ENCODE measurements at places on chromosomes 11 and 22. TPM values are rescaled to one million over a fixed set of nuclear protein-coding genes. Genes with fewer than 3 reads are reported as not detected.

PYGM gene
- 246 TPM for total RNA-seq

CDC42EP2 gene
- 1.1 TPM for total RNA-seq

OPCML gene
- total RNA-seq = 0.51 TPM

ART1 gene
- 0.60 TPM for total RNA-seq

DDI1 gene
- not detected for total RNA-seq

TRIM51 gene
- total RNA-seq = not detected

TSPAN4 gene
- total RNA-seq = 140 TPM

GLYATL1 gene
- 1.3 TPM for total RNA-seq

BTBD18 gene
- not detected for total RNA-seq

TRIM49 gene
- not detected for total RNA-seq

OOSP4A gene
- not detected for total RNA-seq

CNGA4 gene
- 0.32 TPM for total RNA-seq

ACR gene
- total RNA-seq = 0.07 TPM

CAT gene
- total RNA-seq = 29.3 TPM

IL17REL gene
- not detected for total RNA-seq

ANGPTL5 gene
- not detected for total RNA-seq

LMNTD2 gene
- total RNA-seq = 21.1 TPM

- DNase-seq = peak; percentile 76
- no peaks in the 10 kb centered on the region for H3K36me3 ChIP-seq
- H3K4me1 ChIP-seq = no peaks in the 10 kb centered on the region
- H3K27me3 ChIP-seq = no peaks in the 10 kb centered on the region
- no peak overlapping the region for H3K4me3 ChIP-seq
Measured at GRCh38 chr11:7892840-7893254, 38.2 kb downstream of the OR10A6 start.

DNA sequence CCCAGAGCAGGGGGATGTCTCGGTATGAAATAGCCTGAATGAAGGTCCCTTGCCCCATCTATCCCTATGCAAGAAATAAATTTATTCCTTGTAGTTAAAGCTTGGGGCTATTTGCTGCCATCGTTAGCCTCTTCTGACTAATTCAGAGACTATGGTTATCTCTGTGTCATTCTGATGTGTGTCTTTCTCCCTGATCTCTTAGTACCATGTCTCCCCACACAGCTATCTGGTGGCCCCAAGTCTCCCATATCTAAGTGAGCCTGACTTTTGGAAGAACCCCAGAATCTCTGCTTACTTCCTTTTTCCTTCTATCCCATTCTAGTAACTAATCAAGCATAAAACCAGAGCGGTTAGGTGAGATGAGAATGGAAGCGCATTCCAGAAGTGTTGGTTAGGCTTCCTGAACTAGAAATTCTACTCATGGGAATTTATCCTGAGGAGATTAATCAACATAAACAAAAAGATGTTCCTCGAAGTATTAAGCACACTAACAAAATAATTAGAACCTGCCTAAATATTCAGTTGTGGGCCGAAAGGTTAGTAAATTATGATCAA is 71.4 kb upstream of the BMAL1 start:
- no peak overlapping the region for H3K4me3 ChIP-seq
- no peaks in the 10 kb centered on the region for H3K36me3 ChIP-seq

DNA sequence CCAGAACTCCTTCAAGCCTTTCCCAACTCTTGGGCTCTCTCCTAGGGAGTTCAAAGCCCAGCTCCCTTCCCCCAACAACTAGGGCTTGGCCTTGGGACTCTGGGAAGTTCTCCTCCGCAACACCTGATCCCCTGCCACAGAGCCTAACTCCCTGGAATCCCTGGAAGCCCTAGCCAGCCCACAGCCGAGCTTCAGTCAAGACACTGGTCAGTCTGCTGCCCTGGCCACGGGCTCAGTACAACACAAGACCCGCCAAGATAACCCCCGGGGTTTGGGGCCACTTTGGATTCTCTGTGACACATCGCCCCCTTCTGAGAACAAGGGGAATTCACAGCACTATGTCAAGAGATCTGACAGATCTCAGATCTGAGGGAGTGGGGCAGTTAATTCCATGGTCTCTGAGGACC is 58.3 kb downstream of the SLC22A12 start:
- H3K4me3 ChIP-seq = no peak overlapping the region
- no peaks in the 10 kb centered on the region for H3K36me3 ChIP-seq
- no peak overlapping the region for H3K27ac ChIP-seq
- peak; percentile 51 for DNase-seq
- H3K4me1 ChIP-seq = no peaks in the 10 kb centered on the region

- DNase-seq = no peak
- H3K36me3 ChIP-seq = no peaks in the 10 kb centered on the region
- H3K27me3 ChIP-seq = no peaks in the 10 kb centered on the region
- no peaks in the 10 kb centered on the region for H3K4me1 ChIP-seq
- H3K27ac ChIP-seq = no peak overlapping the region
- no peak overlapping the region for H3K4me3 ChIP-seq
Measured at GRCh38 chr11:69326622-69327219, 32.8 kb downstream of the MYEOV start.

GRCh38 chr11:555780-556661 is 4.5 kb downstream of the LMNTD2 start:
- no peaks in the 10 kb centered on the region for H3K36me3 ChIP-seq
- DNase-seq = peak; percentile 49
- H3K4me1 ChIP-seq = peaks cover 11% of the 10 kb centered on the region
- no peak overlapping the region for H3K27ac ChIP-seq

DNA sequence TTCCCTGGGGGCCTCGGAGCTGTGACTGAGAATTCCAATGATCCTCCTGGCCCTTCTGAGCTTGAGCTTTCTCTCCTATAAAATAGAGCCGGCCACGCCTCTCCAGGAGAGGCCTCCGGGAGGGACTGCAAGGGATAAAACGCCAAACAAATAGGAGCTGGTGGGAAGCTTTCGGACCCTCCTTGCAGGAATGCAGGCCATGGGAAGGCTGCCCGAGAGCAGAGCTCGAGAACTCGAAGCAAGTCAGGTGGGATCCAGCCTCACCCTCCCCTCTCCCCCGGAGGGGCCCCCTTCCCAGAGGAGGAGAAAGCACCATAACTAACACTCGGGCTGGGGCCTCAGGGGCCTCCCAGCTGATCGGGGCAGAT is 34.6 kb downstream of the FLRT1 start:
- H3K4me3 ChIP-seq = no peak overlapping the region
- peak; percentile 54 for DNase-seq
- H3K36me3 ChIP-seq = no peaks in the 10 kb centered on the region
- no peaks in the 10 kb centered on the region for H3K27me3 ChIP-seq
- no peak overlapping the region for H3K27ac ChIP-seq
- peaks cover 29% of the 10 kb centered on the region for H3K4me1 ChIP-seq

DNA sequence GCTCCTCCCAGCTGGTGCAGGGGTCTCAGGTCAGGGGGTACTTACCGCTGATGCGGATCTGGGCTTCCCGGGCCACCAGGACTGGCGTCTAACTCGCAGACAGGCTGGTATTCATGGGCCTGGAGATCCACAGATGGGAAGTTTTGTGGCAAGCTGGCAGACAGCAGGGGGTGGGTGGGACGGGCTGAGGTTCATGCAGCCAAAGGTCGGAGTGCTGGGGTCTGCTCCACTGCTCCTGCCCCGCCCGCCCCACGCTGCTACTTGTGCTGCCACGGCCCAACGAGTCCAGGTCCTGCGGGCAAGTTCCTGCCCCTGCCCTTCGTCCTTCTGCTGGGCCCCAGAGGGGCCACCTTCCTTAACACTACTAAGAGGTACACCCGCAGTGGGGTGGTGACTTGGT is 3.1 kb downstream of the ACY3 start:
- H3K4me3 ChIP-seq = no peak overlapping the region
- no peak for DNase-seq
- H3K27me3 ChIP-seq = no peaks in the 10 kb centered on the region

- DNase-seq = peak; percentile 56
- H3K27ac ChIP-seq = no peak overlapping the region
- H3K4me3 ChIP-seq = peak overlapping the region; percentile 43
- H3K36me3 ChIP-seq = no peaks in the 10 kb centered on the region
- H3K27me3 ChIP-seq = peaks cover 82% of the 10 kb centered on the region
Measured at GRCh38 chr11:131910523-131911387, 540.3 kb downstream of the NTM start.

DNA sequence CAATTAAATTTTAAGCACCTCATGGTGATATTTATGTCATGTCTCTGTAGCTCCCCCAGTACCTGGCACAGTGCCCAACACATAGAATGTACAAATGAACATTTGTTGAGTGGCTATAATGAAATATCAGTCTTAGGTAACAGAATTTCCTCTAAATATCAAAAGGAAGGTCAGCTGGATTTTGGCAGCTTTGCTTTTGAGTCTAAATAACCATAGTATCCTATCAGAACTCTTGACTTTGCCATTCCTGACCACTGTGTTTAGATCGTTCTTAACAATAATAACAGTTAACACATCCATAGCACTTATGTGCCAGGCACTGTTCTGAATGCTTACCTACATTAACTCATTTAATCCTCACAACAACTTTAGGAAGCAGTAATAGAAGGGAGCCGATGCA is 26.6 kb downstream of the TMEM123 start:
- no peaks in the 10 kb centered on the region for H3K27me3 ChIP-seq
- H3K36me3 ChIP-seq = no peaks in the 10 kb centered on the region
- no peak overlapping the region for H3K27ac ChIP-seq
- no peak overlapping the region for H3K4me3 ChIP-seq
- H3K4me1 ChIP-seq = peaks cover 6% of the 10 kb centered on the region

DNA sequence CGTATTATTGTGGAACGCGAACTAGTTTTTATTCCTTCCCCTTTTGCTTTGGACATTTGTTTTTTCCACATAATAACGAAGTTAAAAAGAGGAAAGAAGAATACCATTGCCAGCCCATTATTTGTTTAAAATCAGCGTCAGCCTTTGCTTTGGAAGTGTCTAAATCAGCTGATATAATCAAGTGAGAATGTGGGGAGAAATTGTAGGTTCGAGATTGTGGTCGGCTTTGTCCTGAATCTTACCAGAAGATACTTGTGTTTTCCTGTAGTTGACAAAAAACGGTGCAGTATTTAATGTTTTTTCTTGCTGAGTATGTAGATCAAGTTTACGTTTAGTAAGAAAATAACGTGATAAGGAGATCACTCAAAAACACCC is 935 bp downstream of the ZNF143 start:
- H3K27me3 ChIP-seq = no peaks in the 10 kb centered on the region
- peak overlapping the region; percentile 99 for H3K27ac ChIP-seq

GRCh38 chr11:28058333-28058732 is 49.6 kb downstream of the KIF18A start:
- no peak overlapping the region for H3K4me3 ChIP-seq
- H3K27me3 ChIP-seq = no peaks in the 10 kb centered on the region
- H3K27ac ChIP-seq = no peak overlapping the region
- H3K36me3 ChIP-seq = peaks cover 7% of the 10 kb centered on the region

GRCh38 chr11:36822829-36823228 is 224.8 kb upstream of the RAG2 start:
- DNase-seq = no peak
- H3K27me3 ChIP-seq = no peaks in the 10 kb centered on the region
- no peak overlapping the region for H3K4me3 ChIP-seq
- no peaks in the 10 kb centered on the region for H3K36me3 ChIP-seq
- H3K4me1 ChIP-seq = no peaks in the 10 kb centered on the region
- H3K27ac ChIP-seq = no peak overlapping the region

DNA sequence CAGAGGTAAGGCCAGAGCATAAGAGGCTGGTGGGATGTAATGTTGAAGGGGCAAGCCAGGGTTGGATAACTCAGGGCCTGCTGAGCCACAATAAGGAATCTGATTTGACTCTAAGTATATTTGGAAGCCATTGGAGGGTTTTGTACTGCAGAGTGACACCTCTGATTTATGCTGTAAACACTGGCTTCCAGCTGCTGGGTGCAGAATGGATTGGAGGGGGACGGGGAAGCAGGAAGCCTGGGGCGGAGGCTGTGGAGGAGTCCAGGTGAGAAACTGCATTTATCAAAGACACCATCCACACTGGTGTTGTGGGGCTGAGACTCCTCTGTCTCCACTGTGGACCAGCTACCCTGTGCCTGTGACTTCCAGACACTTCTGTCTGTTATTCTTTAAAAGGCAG is 26.8 kb downstream of the MIAT start:
- H3K4me1 ChIP-seq = peaks cover 7% of the 10 kb centered on the region
- H3K36me3 ChIP-seq = no peaks in the 10 kb centered on the region
- H3K4me3 ChIP-seq = no peak overlapping the region
- no peak for DNase-seq
- H3K27ac ChIP-seq = no peak overlapping the region
- no peaks in the 10 kb centered on the region for H3K27me3 ChIP-seq

GRCh38 chr11:120130991-120131760 is 6.7 kb downstream of the TRIM29 start:
- H3K4me1 ChIP-seq = peaks cover 3% of the 10 kb centered on the region
- H3K36me3 ChIP-seq = no peaks in the 10 kb centered on the region
- H3K27ac ChIP-seq = no peak overlapping the region

- H3K4me3 ChIP-seq = no peak overlapping the region
- H3K27ac ChIP-seq = no peak overlapping the region
- H3K4me1 ChIP-seq = peaks cover 4% of the 10 kb centered on the region
Measured at GRCh38 chr11:79294845-79295731, 145.7 kb downstream of the TENM4 start.

DNA sequence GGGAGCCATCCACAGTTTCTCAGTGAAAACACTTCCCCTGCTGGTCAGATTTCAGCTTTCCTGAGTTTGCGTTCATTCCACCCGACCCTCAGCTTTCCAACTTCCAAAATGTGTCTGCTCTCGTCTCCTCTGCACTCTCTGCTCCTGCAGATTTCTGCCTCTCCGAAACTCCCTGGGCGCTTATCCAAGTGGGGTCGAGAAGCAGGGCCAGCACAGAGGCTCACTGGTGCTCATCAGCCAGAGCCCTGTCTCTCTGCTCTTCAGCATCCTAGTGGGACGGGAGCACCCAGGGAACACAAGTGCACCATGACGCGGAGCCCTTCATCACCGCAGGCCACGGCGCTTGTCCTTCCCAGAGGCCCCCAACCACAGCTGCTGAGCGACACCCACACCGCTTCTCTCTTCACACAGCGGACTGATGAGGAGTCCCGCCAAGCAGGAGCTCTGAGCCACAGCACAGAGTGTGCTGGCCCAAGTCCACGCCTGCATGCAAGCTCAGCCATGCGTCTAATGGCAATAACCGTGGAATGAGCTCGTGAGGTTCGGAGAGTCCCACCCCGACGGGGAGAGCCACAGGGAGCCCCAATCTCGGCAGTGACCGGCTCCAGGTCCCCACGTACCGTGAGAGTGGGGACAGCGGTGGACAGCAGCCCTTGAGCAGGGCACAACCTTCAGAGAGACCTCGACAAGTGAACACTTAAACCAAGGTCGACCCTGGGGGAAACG is 27.9 kb upstream of the MOB2 start:
- H3K27ac ChIP-seq = no peak overlapping the region
- no peaks in the 10 kb centered on the region for H3K36me3 ChIP-seq
- no peak for DNase-seq
- no peaks in the 10 kb centered on the region for H3K27me3 ChIP-seq
- H3K4me1 ChIP-seq = peaks cover 3% of the 10 kb centered on the region
- no peak overlapping the region for H3K4me3 ChIP-seq

- peak; percentile 89 for DNase-seq
- H3K4me1 ChIP-seq = peaks cover 10% of the 10 kb centered on the region
- no peak overlapping the region for H3K27ac ChIP-seq
- peak overlapping the region; percentile 69 for H3K4me3 ChIP-seq
Measured at GRCh38 chr11:119729951-119730613, 1.1 kb upstream of the NECTIN1 start.

- DNase-seq = no peak
- no peaks in the 10 kb centered on the region for H3K4me1 ChIP-seq
- H3K27me3 ChIP-seq = no peaks in the 10 kb centered on the region
- H3K4me3 ChIP-seq = no peak overlapping the region
- H3K36me3 ChIP-seq = no peaks in the 10 kb centered on the region
- H3K27ac ChIP-seq = no peak overlapping the region
Measured at GRCh38 chr11:1827095-1827813, 7.5 kb upstream of the SYT8 start.

All from cardiac muscle cell (in vitro differentiated cells and primary cell).